Cortex of kidney (tissue), 1 donor: ENCODE measurements at places on chromosomes 5 and 9.
A peak's percentile ranks its signal among the peaks of the same experiment; 100 is the strongest.

DNA sequence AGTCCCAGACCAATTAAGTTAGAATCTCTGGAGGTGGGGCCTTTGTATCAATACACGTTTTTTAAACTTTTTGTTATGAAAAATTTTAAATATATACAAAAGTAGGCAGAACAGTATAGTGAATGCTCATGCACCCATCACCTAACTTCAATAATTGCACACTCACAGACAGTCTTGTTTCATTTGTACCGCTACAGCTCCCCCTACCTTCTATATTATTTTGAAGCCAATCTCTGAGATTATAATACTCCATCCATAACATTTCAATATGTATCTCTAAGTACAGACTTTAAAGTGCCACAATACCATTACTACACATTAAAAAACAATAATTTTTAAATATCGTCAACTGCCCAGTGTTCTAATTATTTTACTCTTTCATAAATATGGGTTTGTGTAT is 32.9 kb downstream of the ISL1 start:
- no peak for DNase-seq

DNA sequence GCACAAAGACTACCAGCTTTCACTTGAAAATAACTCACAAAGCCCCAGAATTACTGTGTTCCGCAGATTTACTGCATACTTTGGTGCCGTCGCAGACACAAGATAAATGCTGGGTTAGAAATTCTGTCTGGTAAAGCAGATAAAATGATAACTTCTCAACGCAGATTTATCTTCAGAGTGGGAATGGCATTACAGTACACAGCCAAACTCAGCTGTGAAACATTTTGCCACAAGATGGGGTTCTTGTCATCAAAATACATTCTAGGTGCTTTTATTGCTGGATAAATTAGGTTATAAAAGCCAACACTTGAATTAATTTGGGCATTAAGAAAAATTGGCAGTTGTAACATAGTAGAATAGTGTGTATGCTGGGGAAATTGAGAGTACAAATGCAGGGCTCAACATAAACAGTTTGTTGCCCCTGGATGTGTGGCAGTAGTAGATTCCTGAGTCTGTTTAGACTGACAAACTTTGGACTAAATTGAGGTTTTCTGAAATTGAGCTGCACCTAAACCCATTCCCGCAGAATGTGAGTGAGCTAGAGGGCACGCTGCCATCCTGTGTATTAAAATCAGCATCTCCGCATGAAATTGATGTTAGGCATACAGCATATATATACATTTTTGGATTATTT is 61.1 kb downstream of the LMNB1 start:
- no peak for DNase-seq

DNA sequence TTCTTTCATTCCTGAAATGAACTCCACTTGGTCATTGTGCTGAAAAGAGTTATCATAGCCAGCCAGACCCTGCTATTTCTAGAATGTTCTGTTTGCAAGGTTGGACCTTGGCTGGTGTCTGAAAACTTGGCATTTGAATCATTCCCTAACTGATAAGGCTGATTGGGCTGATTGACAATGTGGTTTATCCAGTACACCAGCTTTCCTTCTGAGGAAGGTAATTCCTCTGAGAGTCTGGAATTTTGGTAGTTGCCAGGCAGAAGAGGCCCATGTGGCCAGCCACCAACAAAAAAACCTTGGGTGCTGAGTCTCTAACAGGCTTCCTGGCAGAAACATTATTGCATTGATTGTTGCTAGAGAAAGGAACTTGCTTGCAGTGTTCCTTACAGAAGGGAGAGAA is 15.3 kb downstream of the SEC61B start:
- no peak for DNase-seq

- DNase-seq, result peak; percentile 47
These were observed at the start of gene RGS3 for GRCh38 chr9:113463418-113464285. RGS3 (plus strand) TSS chr9:113463727; CDS start chr9:113463803, 76 bp downstream.

DNA sequence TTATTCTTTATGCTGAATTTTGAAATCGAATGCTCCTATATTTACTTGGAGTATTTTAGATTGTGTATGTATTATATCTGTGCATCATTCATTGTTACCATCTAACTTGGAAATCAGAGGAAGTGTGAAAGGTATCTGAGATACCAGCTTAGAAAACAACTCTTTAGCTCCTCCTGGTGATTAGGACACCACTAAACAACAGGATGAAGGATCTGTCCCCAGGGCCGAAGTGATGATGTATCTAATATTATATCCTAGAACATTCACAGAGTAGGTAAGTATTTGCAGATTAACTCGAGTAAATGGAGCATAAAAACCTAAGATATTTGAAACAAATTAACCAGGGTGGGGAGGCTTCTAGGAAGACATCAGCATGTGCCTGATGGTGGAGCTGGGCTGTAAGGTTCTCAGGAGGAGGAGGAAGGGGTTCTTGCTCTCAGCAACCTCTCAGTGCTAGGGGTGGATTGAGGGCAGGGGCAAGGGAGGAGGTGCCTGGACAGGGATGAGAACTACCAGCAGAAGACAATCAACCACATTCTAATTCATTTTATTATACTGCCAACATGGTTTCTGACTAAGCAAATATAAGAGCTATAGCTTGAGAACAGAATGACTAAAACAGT is 2.6 kb upstream of the NFIL3 start:
- no peak for DNase-seq

DNA sequence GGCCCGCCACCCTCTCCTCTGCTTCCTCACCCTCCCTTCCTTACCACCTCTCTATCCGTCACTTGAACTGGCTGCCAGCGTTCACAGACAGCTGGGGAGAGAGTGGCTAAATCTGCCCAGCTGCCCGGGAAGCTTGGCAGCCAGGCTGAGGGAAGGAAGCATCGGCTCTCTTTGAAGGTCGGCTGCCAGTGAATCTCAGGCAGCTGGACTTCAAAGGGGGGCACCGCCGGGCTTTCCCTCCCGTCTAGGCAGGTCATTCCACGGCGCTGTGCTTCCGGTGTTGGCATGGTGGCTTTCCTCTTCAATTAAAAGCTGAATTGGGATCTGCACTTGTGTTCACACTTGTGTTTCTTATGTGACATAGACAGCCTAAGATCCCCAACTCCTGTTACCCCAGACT is 174.0 kb downstream of the GDNF start:
- DNase-seq, result no peak

DNA sequence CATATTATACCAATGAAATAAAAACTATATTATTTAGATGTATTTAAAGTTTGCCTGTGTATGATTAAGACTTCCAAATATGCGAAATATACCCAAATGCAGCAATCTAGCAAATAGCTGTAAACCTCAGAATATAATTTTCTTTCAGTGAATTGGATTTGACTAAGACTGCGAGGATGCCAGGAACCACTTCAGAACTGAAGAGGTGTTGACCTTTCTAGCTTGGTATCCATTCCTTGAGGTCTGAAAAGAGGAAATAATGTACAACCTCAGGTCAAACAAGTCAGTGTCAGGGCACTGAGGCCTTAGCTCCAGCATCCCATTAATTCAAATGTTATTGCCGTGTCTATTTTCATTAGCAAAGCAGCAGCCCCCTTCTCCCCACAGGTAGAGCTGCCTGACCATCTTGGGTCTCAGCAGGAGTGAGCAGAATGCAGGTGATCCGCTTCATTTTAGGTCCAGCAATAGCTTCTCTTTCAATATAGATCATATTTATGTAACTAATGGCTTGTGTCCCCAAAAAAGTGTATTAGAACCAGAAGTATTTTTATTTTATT is 100.0 kb downstream of the KIAA1958 start:
- no peak for DNase-seq

GRCh38 chr5:68110264-68110663 is 105.3 kb upstream of the PIK3R1 start:
- no peak for DNase-seq

DNA sequence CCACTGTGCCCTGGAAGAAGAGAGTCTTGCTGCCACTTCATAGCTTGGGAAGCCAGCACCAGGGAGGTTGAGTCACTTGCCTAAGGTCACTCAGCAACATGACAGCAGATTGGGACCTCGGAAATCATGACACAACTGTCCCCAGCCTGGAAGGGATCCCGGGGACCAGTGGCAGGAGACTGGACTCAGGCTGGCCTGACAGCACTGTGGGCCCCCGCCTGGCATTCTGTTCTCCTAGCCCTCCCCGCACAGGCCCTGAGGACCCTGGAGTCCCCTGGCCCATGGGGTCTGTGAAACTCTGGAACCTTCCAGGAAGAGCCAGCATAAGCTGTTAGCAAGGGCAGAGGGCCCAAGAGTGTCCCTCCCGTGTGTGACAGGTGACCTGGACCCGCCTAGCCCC is 64.9 kb downstream of the COL5A1 start:
- no peak for DNase-seq

DNA sequence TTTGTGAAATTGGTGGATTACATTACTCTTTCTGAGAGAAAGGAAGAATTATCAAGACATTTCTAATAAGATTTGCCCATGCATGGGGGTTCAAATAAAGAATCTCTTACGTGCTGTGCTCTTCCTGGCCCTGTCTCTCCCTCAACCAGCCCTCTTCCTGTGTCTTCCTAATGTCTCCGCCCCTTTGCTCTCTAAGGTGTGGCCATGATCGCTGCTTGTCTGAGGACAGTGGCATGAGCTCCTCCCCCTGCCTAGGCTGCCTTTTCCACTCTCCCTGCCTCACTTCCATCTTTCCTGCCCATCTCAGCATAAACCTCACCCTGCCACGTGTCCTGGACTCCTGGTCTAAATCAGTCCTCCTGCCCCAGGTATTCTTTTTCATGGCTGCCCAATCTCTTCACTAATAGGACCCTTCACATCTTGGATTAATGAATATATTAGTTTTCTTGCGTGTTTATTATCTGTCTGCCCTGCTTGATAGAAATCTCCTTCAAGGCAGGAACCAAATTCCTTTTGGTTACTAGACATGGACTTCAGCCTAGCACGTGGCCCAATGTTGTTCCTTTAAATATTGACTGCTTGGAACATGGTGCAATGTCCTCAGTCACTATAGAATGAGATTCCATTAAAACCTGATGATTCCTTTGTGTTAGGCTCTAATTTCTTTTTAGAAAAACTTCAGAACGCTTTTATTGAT is 122.3 kb downstream of the MTRR start:
- no peak for DNase-seq

DNA sequence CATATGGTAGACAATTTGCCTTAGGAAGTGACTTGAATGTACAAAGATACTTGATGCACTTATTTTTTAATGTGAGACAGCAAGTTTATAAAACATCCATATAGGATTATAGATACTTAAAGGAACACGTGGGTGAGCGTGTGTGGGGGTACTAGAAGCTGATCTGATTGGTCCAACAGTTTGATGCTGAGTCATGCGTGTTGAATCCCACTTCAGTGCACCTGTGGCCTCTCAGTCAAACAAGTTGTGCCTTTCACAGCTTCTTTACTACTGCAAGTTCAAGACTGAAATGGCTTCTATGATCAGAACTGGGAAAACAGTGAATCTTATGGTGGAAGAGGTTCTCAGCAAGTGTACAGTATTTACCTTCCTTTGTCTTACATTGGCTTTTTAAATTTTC is 98.9 kb downstream of the MAP1B start:
- no peak for DNase-seq

GRCh38 chr9:73269430-73270101 is 117.9 kb downstream of the ANXA1 start:
- DNase-seq, result no peak

- no peak for DNase-seq
These were observed 1.1 kb downstream of the PCDHAC2 start for GRCh38 chr5:140967226-140967893.

DNA sequence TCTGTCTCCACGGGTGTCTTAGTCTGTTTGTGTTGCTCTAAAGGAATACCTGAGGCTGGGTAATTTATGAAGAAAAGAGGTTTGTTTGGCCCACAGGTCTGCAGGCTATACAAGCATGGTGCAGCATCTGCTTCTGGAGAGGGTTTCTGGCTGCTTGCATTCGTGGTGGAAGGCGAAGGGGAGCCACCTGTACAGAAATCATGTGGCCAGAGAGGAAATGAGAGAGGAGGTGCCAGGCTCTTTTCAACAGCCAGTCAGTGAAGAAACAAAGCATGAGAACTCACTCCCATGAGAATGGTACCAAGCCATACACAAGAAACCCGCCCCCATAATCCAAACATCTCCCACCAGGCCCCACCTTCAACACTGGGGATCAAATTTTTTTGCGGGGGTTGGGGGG is 53.4 kb downstream of the PFDN1 start:
- no peak for DNase-seq

DNA sequence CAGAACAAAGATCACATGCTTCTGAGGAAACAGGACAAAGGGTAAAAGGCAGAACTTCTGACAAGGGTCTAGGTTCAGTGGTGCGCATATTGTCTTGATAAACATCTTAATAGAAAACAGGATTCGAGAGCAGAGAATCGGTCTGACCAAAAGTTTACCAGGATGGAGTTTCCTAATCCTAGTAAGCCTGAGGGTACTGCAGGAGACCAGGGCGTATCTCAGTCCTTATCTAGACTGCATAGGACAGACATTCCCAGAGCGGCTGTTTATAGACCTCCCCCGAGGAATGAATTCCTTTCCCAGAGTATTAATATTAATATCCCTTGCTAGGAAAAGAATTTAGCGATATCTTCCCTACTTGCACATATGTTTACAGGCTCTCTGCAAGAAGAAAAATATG is 32.4 kb upstream of the TNFSF8 start:
- DNase-seq, result no peak

GRCh38 chr5:44945743-44946142 is 137.0 kb downstream of the MRPS30 start:
- no peak for DNase-seq

GRCh38 chr9:134606951-134607731 is 34.5 kb upstream of the COL5A1 start:
- DNase-seq, result no peak

GRCh38 chr9:134187110-134187531 is 22.8 kb upstream of the RNU6ATAC start:
- DNase-seq, result no peak

DNA sequence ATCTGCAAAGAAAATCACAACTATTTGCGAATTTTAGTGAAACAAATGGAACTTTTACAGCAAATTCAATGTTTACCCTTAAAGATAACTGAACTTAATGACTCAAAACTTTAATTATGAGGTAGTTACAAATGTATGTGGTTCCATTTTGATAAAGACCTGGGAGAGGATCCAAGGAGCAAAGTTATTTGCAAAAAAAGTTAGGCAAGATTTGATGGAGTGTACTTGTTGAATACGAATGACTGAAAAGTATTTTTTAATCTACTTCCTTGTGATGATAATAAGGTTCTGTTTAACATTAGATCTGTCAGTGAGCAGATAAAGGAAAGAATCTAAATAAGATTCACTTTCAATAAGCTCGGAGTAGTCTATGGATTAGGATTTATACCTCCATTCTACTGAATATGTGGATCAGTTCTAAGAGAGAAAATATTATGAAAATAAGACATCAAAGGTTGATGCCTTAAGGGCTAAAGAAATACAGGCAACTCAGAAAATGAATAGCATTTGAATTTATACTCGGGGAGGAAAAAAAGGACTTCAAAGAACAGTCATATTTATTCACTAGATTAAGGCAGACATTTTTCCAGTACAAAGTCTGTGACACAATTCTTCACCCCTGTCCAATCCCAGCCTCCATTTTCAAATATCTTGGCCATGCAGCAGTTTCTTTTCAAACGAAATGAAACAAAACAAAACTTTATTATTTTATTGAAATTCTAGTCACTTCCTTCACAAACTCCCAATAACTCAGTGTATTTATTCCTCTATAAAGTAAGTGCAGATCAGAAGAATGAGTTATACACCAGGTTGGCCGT is 199.8 kb downstream of the PDE4D start:
- no peak for DNase-seq
